ENCODE measurements at places on chromosomes 4 and X. TPM values are rescaled to one million over a fixed set of nuclear protein-coding genes. Genes with fewer than 3 reads are reported as not detected.

Gene TXK
- 4.5 TPM for polyA plus RNA-seq

Gene CT45A2
- not detected for polyA plus RNA-seq

Gene CLDN22
- 1.3 TPM for polyA plus RNA-seq

Gene GAGE12F
- not detected for polyA plus RNA-seq

Gene SSX2B
- not detected for polyA plus RNA-seq

Gene NMU
- polyA plus RNA-seq, result 33.3 TPM

Gene RNF175
- polyA plus RNA-seq, result 7.7 TPM

Gene TSPAN7
- 46.4 TPM for polyA plus RNA-seq

Gene TASL
- 0.90 TPM for polyA plus RNA-seq
